ENCODE measurements at places on chromosomes 16 and 17.

DNA sequence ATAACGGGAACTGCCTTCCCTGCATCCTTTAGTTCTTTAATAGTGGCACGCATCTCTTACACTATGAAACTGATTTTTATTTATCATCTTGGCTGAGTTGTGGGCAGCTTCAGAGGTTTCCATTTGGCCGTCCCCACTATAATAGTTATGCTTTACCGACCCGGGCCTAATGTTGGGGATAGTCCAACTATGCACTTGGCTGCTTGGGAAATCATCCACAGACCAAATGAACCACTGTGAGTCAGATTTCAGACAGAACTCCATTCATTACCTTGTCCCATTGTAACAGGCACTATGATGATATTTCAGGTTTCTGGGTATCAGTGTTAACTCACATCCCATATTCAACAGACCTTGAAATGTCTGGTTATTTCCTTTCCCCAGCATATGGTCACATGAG is 6.1 kb upstream of the SLFN5 start:
- no peak for DNase-seq

GRCh38 chr16:56269811-56270684 is 78.8 kb downstream of the GNAO1 start:
- peak; percentile 25 for DNase-seq

- no peak for DNase-seq
These were observed 258.4 kb downstream of the CPPED1 start for GRCh38 chr16:12545297-12545610.

- DNase-seq, result no peak
These were observed 4.7 kb upstream of the PRR29 start for GRCh38 chr17:63993368-63993985.

DNA sequence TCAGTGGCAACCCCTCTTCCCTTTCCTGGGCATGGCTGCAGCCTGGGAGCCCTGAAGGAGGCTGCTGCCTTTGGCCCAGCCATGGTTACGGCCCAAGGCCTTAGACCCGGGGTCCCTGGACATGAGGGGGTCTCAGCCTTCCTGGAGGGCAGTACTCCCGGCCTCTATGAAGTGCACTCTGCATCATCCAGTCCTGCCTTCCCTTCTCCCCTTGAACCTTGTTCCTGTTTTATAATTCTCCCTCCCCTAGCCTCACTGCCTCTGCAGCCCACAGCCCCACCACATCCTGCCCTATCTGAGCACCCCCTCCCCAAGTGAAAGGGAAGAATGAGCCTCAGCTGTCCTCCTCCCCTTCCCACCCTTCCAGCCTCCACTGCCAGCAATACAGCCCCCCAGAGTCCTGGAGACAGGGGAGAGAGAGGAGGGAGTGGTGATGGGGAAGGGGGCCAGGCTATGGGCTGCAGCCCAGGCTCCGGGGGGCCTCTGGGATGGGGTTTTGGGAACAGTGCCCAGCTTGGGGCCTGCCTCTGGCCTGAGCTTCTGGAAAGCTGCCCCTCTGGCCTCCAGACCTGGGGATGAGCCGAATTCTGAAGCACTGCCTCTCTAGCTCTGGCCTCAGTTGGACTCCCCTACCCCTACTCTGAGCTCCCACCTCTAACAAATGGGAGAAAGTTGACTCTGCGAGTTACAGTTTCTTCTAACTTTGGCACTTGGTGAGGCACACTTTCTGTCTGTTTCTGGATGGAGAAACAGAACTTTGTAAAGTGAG is 7.6 kb downstream of the CCR7 start:
- no peak for DNase-seq

- DNase-seq, result no peak
These were observed 70.2 kb downstream of the ARHGAP44 start for GRCh38 chr17:12859520-12859919.

DNA sequence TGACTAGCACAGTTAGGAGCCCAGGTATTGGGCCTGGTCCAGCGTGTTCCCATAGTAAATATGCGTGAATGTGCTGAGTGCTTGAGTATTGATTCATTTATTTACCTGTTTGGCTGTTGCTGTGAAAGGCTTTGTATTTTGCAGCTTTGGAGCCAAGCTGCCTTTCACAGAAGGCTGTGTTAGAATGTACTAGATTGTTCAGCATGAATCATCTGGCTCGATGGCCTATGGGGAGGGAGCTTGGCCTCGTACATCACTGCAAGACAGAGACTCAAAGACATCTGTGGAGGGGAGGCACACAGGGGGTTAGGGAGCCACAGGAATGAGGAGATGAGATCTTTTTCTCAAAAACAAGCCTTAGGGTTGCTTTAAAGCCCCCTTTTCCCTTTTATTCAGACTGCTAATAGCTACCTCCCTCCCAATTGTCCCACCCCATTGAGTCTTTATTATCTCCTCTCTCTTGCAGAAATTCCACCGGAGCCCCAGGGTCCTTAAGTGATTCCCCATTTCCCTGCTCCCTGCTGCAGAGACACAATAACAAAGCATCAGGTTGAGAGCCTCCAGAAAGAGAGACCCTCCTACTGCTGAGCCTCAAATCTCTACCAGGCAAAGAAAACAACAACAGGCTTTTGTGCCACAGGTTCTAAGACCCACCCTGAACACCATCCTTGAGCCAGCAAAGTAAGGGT is 307.2 kb downstream of the ABCC12 start:
- DNase-seq, result no peak

DNA sequence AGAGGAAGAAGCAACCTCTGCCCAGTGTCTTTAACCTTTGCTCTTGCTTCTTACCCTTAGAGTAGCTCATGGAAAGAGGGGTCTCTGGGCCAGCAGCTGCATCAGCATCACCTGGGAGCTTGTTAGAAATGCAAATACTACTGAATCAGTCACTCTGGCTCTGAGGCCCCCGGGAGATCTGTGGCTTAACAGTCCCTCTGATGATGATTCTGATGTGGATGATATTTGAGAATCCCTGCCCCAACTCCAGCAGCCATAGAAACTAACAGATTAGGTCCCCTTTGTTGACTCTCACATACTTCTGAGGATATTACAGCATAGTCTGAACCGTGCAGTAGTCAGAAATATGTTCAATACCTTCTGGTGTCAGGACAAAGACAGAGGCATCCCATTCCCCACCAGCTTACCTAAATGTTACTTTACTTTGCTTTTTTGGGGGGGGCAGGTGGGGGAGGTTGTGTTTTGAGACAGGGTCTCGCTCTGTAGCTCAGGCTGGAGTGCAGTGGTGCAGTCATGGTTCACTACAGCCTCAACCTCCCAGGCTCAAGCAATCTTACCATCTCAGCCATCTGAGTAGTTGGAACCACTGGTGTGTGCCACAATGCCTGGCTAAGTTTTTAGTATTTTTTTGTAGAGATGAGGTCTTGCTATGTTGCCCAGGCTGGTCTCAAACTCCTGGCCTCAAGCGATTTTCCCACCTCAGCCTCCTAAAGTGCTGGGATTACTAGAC is 220.1 kb downstream of the CCDC182 start:
- DNase-seq, result no peak

- DNase-seq, result peak; percentile 35
These were observed at the start of gene ERN2 for GRCh38 chr16:23712976-23713375. ERN2 (minus strand) TSS chr16:23713222; CDS start chr16:23713187, 35 bp downstream.

GRCh38 chr17:44637066-44637465 is 19.2 kb upstream of the MEIOC start:
- DNase-seq, result no peak

DNA sequence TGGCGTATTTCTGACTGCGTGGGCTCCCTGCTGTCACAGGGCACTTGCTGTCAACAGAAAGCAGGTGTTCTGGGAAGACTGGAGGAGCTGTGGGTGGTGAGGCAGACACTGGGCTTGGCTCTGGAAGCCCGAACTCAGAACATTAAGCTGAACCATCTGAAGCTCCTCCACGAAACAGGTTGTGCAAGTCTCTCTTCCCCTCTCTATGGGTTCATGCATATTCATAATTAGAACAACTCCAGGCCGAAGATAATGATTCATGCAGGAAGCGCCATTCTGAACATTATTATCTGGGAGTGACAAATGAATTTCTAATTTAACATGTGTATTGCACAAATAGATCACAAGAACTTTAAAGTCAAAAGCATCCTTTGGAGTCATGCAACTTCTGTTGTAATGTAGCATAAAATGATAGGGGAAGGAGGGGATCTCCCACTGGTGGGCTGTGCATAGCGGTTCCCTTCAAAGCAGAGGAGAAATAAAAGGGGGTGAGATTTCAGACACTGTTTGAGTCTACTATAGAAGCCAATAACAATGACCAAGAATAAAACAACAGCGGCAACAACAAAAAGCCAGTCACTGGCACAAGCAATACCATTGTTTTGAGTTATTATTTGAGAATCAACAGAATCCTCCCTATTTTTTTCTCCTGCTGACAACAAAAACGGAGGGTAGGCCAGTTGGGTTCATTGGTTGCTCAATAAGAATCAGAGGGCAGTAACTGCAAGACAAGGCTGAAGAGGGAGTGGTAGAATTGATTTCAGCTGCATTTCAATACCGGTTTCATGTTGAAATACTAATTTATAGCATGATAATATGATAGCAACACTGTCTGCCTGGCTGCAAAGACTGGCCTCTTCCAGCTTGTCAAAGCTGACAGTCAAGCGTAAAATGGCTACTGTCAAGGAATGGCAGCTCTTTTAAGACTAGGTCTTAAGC is 407.3 kb downstream of the XYLT1 start:
- no peak for DNase-seq

- DNase-seq, result no peak
These were observed 10.9 kb upstream of the ANKFN1 start for GRCh38 chr17:56142325-56142724.

GRCh38 chr17:5225668-5226457 is 8.8 kb downstream of the SCIMP start:
- DNase-seq, result no peak

GRCh38 chr17:45757431-45758218 is 26.5 kb upstream of the CRHR1 start:
- DNase-seq, result no peak

DNA sequence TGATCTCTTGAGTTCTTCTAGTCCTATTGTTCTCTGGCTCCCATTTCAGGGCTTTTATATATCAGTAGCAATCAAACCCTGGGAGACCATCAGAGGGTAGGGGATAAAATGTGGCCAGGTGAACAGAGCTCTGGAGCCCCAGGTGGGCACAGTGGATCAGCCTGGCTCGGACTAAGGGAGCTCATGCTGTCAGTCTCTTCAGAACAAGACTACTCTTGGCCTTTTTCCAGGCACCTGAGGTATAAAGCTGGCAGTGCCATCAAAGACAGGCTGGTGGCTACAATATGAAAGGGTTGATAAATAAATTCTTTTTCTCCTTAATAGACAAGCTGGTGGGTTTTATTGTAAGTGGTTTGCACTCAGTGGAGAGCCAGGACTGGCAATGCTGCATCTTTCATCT is 160.0 kb upstream of the CCL2 start:
- DNase-seq, result no peak

Data from nephron progenitor cell (in vitro differentiated cells).